ENCODE measurements at places on chromosomes 3 and 15. TPM values are rescaled to one million over a fixed set of nuclear protein-coding genes. Genes with fewer than 3 reads are reported as not detected.

DNA sequence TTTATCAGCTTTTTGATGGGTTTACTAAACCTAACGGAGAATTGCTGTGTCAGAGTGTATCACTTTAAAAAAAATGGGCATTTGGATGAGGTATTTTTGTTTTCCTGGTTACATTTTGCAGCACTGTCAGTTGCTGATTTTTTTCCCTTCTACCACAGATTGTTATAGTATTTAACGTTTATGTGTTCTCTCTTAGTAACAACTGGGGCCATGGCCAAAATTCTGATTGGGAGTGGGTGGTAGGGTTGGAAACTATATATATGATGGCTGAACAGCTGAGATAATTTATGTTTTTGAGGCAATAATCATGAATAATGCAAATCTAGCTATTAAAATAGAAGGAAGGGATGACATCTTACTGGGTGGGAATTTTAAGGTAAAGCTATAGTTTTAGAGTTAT, 229.4 kb upstream of the SUCLG2 start:
- H3K4me3 ChIP-seq: no peak overlapping the region
- H3K4me1 ChIP-seq: no peaks in the 10 kb centered on the region
- DNase-seq: no peak
- no peaks in the 10 kb centered on the region for H3K36me3 ChIP-seq

DNA sequence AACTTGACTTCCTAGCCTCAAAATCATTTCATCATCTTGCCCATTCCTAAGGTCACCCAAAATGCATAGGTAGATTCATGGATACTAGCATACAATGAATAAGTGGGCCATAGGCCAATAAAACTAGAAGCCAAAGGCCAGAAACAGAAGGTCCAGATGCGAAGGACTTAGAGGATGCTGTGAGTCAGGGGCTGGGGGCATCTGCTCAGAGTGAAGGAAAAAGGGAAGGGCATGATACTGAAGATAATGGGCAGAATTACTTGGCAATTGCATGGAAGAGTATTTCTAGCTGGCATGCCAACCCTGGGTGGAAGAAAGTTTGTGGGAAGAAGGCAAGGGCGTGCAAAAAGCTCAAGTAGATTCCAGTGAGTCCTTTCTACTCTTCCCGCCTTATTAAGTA, 27.5 kb downstream of the ILDR1 start:
- no peaks in the 10 kb centered on the region for H3K27me3 ChIP-seq
- H3K27ac ChIP-seq: no peak overlapping the region

- H3K4me1 ChIP-seq: no peaks in the 10 kb centered on the region
- no peak overlapping the region for H3K27ac ChIP-seq
- H3K27me3 ChIP-seq: no peaks in the 10 kb centered on the region
- no peak for DNase-seq
Observed at GRCh38 chr3:2446146-2446545, 347.5 kb downstream of the CNTN4 start.

GRCh38 chr15:90586948-90587347, 57.2 kb downstream of the CRTC3 start:
- peaks cover 5% of the 10 kb centered on the region for H3K4me1 ChIP-seq
- H3K36me3 ChIP-seq: no peaks in the 10 kb centered on the region
- H3K27me3 ChIP-seq: no peaks in the 10 kb centered on the region

GRCh38 chr3:128998561-128998960, 2.5 kb upstream of the EFCC1 start:
- no peak overlapping the region for H3K4me3 ChIP-seq
- H3K27me3 ChIP-seq: peaks cover 26% of the 10 kb centered on the region
- no peak for DNase-seq
- H3K36me3 ChIP-seq: no peaks in the 10 kb centered on the region
- no peak overlapping the region for H3K27ac ChIP-seq

DNA sequence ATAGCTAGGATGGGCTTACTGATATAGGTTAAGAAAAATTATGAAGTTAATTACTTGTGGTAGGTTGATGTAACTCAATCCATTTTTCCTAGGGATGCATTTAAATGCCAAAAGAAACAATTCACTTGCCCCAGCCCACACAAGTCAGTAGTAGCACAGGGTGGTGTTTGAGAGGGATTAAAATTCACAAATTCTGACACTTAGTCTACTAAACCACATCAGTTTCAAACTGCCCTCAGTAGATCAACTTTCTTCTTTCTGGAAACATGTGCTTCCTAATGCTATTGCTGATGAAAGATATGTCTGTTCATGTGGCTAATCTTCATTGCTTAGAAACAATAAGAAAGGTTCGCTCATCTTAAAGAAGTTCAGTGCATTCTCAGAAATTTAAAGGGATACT, 160.6 kb downstream of the EPHA3 start:
- H3K27me3 ChIP-seq: no peaks in the 10 kb centered on the region
- no peaks in the 10 kb centered on the region for H3K36me3 ChIP-seq
- no peak overlapping the region for H3K27ac ChIP-seq
- no peaks in the 10 kb centered on the region for H3K4me1 ChIP-seq
- no peak for DNase-seq
- no peak overlapping the region for H3K4me3 ChIP-seq

GRCh38 chr3:41350441-41350840, 151.1 kb downstream of the CTNNB1 start:
- no peak overlapping the region for H3K4me3 ChIP-seq
- no peak overlapping the region for H3K27ac ChIP-seq
- H3K4me1 ChIP-seq: no peaks in the 10 kb centered on the region
- H3K36me3 ChIP-seq: no peaks in the 10 kb centered on the region

- no peaks in the 10 kb centered on the region for H3K4me1 ChIP-seq
- no peak overlapping the region for H3K4me3 ChIP-seq
- no peaks in the 10 kb centered on the region for H3K36me3 ChIP-seq
Observed at GRCh38 chr15:40275523-40275922, 7.3 kb downstream of the ANKRD63 start.

Gene GPR156
- total RNA-seq: 3.0 TPM

Gene DPPA2
- total RNA-seq: not detected

Gene SEC11A
- total RNA-seq: 146 TPM

Gene VGLL3
- total RNA-seq: 26.8 TPM
